ENCODE measurements at places on chromosomes 2 and 18.

DNA sequence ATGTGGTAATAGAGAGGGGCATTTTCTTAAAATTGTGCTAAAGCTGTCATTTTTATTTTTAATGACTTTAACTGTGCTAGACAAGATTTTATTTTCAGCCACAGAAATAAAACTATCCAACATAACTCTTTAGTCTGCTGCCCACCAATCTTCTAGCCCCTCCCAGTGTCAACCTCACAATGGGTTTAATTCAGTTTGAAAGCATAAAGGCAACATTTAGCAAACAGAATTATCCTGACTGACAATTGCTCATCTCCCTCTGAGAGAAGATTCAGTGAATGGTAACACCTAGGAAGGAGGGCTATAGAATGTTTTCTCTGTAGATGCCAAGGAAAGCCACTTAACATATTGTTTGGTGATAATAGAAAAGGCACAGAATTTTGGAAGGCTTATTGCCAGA, 5.2 kb downstream of the ERMN start:
- DNase-seq = no peak

GRCh38 chr2:113858764-113859163, 31.1 kb upstream of the ACTR3 start:
- DNase-seq = no peak

GRCh38 chr18:9348079-9348671, 13.6 kb downstream of the TWSG1 start:
- no peak for DNase-seq

GRCh38 chr2:178579006-178579405, 98.7 kb downstream of the PLEKHA3 start:
- DNase-seq = no peak

- no peak for DNase-seq
Measured at GRCh38 chr2:112924821-112925220, 13.9 kb downstream of the IL37 start.

DNA sequence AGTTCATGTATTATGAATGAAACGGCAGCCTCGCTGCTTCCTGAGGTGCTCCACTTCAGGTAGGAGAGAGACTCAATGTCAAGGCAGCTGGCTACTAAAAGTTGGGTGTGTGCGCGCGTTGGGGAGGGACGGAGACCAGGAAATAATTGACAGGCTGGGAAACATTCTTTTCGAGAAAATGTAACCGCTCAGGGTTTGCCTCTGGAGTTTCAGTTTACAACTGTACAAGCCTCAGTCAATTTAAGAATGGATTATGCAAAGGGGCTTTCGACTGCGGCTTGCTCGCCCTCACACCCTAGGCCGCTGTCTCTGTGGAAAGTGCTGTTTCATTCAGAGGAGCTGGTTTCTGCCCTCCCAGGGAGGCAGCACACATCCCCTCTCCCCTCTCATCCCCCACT, 4.4 kb upstream of the SPRED2 start:
- DNase-seq = peak; percentile 14

- DNase-seq = no peak
Measured at GRCh38 chr2:203670939-203671338, 35.5 kb upstream of the CD28 start.

- no peak for DNase-seq
Measured at GRCh38 chr2:118449401-118449800, 361.1 kb downstream of the INSIG2 start.

DNA sequence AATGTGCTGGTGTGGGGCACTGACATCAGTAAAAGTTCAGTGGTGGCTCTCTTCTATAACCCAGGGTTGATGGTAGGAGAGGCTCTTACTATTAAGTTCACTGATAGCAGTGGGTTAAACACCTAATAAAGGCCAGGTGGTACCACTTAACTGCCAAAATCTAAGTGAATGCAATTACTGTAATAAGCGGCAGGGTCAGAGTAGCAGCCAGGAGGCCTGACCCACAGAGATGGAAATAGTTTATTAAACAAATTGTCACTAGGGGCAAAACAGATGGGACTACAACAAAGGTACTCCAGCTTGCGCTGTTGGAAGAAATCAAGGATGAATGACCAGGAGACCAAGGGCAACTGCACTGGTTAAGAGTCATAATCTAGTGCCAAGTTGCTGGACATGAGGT, 26.6 kb downstream of the ZSWIM2 start:
- DNase-seq = no peak

DNA sequence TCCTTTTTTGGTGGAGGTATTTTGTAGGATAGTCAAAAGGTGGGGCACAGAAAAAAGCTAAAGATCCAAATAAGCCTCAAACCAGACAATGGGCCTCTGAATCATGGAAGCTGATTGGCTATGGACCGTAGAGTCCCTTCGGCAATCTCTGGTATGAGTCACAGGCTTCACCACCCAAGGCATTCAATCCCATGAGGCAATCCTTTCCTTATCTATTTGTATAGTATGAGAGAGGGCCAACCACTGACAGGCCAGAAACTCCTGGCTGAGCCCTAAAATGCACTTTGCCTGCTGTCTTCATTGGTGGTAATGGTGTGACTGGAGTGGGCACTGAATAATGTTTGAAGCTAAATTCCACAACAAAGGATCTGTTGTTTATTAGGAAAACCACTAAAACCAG, 38.7 kb upstream of the MEX3C start:
- DNase-seq = no peak

DNA sequence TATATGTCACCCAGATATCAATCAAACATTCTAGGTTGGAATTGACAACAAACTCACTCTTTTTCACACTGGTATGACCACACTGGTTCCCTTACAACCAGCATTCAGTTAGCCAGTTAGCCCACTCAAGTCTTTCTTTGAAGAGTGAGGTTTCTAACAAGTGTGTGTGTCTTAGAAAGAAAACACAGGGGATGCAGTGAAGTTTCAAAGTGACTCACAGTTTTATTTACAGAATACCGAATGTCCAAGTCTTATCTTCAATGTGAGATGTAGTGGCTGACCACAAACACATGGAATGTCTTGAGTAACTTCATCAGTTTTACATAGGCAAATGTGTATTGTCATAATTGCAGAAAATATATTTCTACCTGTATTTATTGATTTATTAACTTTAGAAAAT, 274.7 kb upstream of the HNMT start:
- no peak for DNase-seq

- no peak for DNase-seq
Measured at GRCh38 chr2:2291500-2292260, 39.4 kb downstream of the MYT1L start.

DNA sequence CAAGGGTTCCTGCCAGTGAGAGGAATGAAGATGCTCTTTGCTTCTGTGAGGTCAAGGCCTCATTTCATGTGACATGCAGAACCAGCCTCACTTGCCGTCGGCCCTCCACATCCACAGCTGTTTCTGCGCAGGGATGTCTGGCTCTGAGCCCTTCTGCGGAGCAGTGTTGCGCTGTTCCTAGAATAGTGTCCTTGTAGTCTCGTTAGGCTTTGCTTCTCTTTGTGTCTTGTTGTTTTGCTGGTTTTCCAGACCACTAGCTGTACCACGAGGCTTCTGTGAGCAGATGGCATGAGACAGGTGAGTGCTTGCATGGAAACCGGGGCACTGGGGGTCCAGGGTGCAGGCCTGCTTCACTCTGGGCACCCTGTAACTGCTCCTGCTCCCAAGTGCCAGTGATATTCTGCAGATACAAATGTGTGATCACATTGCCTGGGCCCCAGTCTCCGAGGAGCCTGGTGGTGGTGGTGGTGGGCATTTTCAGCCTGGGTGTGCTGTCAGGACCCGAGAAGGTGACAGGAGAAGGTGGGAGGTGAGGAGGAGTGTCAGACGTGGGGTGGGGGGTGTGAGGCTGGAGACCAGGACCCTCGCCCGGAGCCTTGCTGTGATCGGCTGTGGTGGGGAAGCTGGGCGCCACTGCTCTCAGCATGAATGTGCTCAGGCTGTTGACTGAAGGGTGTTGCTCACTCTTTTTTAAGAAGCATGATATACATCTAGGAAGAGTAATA, 34.3 kb downstream of the LDLRAD4 start:
- DNase-seq = no peak

GRCh38 chr18:56702946-56703345, 51.8 kb downstream of the WDR7 start:
- no peak for DNase-seq

GRCh38 chr2:88626171-88627054, 851 bp downstream of the EIF2AK3 start:
- DNase-seq = peak; percentile 33

DNA sequence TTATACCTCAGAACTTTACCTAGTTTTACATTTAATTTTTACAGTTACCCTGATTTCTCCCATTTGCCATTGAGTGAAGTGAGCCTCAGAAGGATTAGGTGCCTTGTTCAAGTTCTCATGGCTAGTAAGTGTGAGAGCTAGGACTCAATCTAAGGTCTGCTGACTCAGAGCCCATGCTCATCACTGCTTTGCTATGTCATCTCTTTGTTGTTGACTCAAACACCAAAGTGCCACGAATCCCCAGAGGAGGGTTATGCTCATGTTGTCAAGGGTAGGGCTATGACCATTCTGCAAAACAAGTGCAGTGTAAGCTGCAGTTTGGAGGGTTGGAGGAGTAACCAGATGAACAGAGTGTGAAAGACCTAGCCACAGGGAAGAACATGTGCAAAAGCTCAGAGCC, 185.4 kb upstream of the SKOR2 start:
- no peak for DNase-seq

DNA sequence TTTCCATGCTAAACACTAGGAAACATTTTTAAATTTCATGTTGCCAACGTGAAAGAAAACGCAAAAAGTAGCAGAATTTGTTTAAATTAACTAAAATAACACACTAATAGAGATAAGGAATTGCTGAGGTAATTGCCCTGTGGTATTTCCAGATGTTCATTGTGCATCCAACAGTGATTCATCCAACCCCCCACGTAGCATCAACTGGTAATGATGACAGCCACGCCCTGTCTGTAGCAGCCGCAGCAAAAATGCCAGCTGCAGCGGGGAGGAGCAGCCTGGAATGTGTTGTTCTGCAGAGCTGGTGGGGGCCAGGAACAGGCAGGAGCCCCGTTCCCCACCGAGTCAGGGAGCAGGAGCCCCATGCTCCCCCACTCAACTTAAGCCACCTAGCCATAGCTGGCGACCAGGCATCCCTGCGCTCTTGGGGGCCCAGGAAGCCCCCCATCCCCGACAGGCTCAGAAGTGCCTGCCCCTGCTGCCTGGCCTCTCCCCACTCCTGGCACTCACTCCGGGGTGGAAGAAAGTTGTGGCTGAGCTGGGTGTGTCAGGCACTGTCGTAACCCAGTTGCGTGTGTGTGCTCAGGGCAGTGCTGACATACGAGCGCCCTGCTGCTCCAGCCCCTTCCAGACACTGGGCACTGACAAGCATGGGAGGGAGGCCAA, 695.1 kb upstream of the ACVR2A start:
- no peak for DNase-seq

- no peak for DNase-seq
Measured at GRCh38 chr2:191274413-191274815, 29.2 kb downstream of the MYO1B start.

GRCh38 chr2:232419245-232420072, 12.8 kb downstream of the ALPG start:
- no peak for DNase-seq

GRCh38 chr2:216758256-216759155, 63.2 kb upstream of the IGFBP5 start:
- no peak for DNase-seq

Measured in activated T-helper 9 cell treated with anti-CD3 and anti-CD28 coated beads, Interleukin-2, amount 50 U/mL, for 16 hours (primary cell).